ENCODE measurements at places on chromosomes 6 and 20. TPM values are rescaled to one million over a fixed set of nuclear protein-coding genes. Genes with fewer than 3 reads are reported as not detected.

- no peak for DNase-seq
Observed at GRCh38 chr6:170113141-170113540, 177.7 kb downstream of the DLL1 start.

DNA sequence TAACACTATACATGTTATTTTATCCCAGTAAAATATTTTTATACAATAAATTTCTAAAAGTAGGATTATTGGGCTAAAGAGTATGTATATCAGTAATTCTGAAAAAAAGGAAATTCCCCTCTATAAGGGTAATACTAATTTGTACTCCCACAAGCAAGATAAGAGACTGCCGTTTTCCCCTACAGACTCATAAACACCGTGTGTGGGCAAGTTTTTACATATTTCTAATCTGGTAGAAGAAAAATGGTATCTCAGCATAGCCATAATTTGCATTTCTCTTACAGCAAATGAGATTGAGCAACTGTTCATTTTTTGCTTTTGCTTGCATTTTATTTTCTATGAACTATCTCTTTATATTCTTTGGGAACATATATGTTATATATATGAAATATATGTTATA, 26.0 kb upstream of the MYMX start:
- DNase-seq = no peak

- DNase-seq = no peak
Observed at GRCh38 chr20:23058240-23058639, 8.8 kb upstream of the THBD start.

DNA sequence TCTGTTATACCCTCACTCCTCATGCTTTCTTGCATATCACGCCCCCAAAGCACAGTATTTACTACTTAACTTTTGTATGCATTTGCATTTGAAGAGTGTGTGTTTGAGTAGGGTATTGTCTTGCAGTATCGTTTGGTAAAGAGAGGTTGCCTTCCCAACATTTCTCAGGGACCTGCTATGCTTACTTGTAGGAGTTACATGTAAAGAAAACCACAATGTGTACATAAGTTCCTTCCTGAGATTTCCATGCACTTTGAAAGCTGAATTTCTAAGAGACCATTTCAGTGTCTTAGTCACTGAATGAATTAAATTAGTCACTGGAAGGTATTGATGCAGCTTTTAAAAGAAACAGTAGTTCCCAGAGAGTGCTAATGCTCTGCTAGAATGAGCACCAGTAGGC, 159.3 kb upstream of the LAMA2 start:
- no peak for DNase-seq

- DNase-seq = no peak
Observed at GRCh38 chr6:89073014-89073620, 7.4 kb upstream of the PNRC1 start.

Gene LTB
- not detected for polyA plus RNA-seq

DNA sequence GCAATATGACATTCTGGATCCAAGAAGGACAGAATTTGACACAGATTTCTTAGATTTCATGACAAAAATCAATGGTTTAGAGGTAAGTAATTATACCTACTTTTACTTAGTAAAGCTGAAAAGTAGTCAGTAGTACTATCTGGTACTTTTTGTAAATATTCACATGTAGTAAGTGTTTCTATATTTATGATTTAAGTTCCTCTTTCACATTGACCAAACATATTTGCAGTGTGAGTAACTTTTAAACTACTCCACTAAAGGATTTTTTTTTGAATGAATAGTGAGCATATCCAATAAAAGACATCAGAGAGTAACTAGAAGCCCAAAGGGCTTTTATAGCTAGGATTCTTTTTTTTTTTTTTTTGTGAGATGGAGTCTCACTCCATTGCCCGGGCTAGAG, 60.8 kb downstream of the DNAH8 start:
- DNase-seq = no peak

DNA sequence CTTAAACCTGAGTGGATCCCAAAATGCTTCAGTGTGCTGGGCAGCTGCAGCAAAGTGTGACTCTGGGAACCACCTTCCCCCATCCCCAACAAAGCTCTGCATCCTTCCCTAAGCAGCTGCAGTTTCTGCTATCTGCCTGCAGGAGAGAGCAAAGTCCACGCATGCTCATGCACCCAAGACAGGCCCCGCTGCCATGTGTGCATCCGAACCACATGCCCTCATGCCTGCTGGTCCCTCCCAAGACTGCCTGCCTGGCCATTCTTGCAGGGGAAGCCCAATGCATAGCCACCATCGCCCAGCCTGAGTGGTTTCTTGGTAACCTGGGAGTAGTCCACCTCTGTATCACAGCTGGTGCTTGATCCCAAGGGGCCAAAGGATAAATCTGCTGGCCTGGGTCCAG, 94.3 kb upstream of the OLIG3 start:
- DNase-seq = no peak

- no peak for DNase-seq
Observed at GRCh38 chr6:98976674-98977385, 29.1 kb upstream of the FBXL4 start.

GRCh38 chr20:6707321-6707831, 60.1 kb upstream of the BMP2 start:
- no peak for DNase-seq

Gene RBCK1
- polyA plus RNA-seq = 136 TPM

DNA sequence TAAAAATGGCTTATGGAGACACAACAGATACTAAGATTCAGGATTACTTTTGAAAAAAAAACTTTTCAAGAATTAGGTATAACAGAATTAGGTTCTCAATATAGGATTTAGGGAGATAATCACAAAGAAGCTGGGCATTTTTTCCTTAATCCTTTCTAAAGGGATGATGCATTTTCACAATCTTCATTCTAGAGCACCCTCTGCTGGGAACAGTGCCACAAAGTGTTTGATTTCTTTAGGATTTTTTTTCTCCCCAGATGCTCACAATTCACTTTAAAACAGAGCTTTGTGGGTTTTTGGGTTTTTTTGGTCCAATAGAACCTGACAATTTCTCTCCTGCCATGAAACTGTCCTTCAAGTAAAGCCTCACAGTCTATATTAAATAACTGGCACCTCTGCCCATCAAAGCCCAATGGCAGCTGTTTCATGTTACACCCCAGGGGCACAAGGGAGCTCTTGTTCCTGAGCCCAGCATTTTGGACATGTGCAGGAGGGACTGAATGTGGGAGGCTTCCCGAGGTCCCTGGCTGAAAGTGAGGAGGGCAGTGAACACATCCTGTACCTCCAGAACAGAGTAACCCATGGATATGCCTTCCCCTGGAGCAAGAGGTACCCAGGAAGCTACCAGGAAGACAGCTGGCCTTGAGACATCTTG, 39.7 kb downstream of the PREP start:
- no peak for DNase-seq

GRCh38 chr6:100185615-100186014, 191.6 kb upstream of the MCHR2 start:
- DNase-seq = no peak

DNA sequence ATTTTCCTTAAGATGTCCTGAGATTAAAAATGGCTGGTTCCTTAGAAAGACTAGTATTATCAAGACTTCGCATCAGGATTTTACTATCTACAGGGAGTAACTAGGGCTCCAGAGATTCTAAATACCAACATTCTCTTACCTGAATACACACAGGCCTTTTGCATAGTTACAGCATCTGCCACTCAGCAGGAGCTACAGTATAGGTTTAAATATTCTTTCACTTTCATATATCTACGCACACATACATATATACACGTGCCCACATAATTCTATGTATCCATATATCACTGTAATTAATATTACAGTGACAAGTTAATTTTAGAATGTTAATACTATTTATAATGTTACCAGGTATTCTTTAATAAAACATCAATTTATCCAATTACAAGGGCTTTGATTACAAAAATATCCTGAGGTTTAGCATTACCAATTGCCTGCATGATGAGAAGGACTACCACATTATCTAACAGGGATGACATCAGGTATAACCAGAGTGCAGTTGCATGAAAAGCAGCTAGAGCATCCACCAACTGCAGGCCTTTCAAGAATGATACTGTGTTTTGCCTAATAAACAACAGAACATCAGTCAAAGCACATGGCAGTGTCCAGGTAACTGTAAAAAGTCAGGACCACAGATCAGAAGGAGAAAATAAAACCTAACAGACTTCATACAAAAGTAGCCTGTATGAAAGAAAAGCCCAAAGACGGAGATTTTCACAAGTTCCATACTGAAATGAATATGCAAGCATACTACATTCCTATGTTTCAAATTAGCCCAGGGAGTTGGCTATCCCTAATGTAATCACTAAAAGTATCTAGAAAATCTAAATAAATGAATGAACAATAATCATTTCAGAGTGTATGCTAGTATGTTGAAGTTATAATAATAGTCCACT, 268.7 kb downstream of the PTPRK start:
- DNase-seq = no peak

- peak; percentile 74 for DNase-seq
Observed at GRCh38 chr6:168666699-168667427, 225.9 kb downstream of the SMOC2 start.

Gene SLC13A3
- polyA plus RNA-seq = 4.5 TPM

- DNase-seq = no peak
Observed at GRCh38 chr6:71446057-71446456, 157.4 kb downstream of the OGFRL1 start.

GRCh38 chr6:126720304-126720703, 380.4 kb downstream of the CENPW start:
- no peak for DNase-seq

Gene ZBTB46
- 0.12 TPM for polyA plus RNA-seq

Gene TFAP2C
- 24.7 TPM for polyA plus RNA-seq

DNA sequence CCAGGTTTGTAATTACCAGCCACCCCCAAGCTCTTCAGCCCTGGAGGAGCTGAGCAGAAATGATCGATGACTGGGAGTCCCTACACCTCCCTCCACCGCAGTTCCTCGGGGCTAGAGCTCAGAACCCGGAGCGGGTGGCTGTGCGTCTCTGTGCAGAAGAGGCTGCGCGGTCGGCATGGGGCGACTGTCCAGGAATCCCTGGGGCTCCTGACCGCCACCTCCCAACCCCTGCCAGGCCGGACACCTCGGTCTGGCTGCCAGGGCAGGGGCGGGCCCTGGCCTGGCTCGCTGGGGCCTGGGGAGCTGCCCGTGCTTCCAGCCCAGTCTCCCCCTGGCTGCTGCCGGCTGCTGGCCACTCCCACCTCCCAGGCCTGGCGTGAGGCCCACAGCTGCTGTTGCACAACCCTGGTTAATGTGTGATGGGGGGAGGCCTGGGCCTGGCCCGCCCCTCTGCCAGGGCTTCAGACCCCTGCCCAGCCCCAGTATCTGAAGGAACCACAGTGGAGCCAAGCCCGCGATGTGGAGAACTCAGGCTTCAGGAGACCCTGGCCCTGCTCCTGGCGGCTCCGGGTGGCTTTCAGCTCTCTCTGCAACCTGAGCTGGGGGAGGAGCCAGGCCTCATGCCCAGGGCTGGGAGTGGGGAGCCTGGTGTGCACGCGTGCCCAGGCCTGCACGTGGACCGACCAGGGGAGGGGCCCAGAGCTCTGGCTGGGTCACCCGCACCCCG, 1.2 kb downstream of the SLC2A4RG start:
- peak; percentile 30 for DNase-seq

Gene ZNF311
- 2.7 TPM for polyA plus RNA-seq

Gene PLEKHG1
- 3.1 TPM for polyA plus RNA-seq

GRCh38 chr6:92922216-92922806, 497.0 kb downstream of the EPHA7 start:
- no peak for DNase-seq

- no peak for DNase-seq
Observed at GRCh38 chr6:20538907-20539306, 4.7 kb downstream of the CDKAL1 start.

Gene PACRG
- 0.61 TPM for polyA plus RNA-seq

- DNase-seq = no peak
Observed at GRCh38 chr6:126664271-126664670, 324.4 kb downstream of the CENPW start.

DNA sequence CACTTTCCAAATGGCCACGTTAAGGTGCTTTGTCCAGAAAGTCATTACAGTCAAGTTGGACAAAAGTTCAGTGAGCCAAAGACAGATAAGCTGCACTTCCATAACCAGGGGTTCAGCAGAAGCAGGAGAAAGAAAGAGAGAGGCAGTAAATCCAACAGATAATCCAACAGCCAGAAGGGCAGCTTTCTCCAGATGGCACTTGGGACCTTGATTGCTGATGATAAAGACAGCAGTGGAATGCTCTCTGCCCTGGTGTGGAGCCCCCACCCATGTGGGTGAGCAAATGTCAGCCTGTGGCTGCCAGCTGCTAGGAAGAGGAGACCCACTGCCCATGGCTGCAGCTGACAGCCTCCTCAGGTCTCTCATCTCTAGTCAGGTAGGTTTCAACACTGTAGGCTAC, 18.7 kb upstream of the NRSN1 start:
- DNase-seq = no peak

DNA sequence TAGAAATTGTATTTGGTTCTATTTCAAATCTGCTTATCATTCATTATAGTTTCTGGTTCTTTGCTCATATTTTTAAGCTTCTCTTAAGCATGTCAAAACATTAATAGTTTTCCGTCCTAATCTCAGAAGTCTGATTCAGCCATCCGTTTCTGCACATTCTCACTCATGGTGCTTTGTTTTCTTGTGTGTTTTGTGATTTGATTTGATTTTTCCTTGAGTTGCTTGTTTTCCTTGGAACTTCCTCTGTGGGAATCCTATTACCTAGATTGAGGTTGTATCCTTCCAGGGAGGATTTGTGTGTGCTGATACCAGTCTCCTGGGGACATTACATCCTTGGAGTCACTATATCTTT, 7.9 kb downstream of the SNX9 start:
- no peak for DNase-seq

Gene FAM217A
- not detected for polyA plus RNA-seq

GRCh38 chr6:21157186-21157929, 436.2 kb upstream of the SOX4 start:
- no peak for DNase-seq
